Glutamatergic neuron (in vitro differentiated cells): ENCODE measurements at places on chromosomes 1 and 21.
A peak's percentile ranks its signal among the peaks of the same experiment; 100 is the strongest.

GRCh38 chr1:158675563-158676323 lies 10.8 kb downstream of the SPTA1 start:
- no peak for DNase-seq

DNA sequence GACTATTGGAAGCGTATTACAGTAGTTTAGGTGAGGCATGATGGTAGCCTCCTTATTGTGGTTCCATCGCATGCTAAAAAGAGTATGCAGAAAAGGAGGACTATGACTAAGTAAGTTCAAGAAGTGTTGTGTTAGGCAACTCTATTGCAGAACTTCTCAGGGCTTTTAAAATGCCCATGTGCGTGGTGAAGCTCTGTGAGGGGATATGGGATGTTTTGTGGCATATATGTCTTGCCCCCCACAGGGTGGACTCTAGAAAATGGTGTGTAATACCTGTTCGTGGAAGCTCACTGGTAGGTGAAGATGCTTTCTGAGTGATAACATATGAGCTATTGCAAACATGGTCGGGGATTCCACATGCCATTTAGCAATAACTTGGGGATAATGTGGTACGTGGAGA lies 31.7 kb downstream of the MAN1A2 start:
- DNase-seq = no peak

DNA sequence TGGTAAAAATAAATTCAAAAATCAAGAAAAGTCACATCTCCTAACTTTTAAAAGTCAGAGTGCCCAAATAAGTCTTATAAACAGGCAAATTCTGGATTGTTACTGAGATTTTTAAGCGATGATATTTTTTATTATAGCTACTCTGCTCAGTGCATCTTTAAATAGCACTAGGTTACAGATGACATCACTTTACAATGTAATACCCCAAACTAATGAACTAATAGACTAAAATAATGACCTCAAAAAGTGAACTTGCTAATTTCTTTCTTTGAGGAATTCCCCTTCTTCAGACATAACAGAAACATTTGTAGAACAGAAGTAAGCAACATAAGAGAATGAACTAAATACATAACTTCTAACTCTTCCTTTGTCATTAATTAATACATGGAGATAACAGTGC lies 33.0 kb upstream of the ACTA1 start:
- no peak for DNase-seq

DNA sequence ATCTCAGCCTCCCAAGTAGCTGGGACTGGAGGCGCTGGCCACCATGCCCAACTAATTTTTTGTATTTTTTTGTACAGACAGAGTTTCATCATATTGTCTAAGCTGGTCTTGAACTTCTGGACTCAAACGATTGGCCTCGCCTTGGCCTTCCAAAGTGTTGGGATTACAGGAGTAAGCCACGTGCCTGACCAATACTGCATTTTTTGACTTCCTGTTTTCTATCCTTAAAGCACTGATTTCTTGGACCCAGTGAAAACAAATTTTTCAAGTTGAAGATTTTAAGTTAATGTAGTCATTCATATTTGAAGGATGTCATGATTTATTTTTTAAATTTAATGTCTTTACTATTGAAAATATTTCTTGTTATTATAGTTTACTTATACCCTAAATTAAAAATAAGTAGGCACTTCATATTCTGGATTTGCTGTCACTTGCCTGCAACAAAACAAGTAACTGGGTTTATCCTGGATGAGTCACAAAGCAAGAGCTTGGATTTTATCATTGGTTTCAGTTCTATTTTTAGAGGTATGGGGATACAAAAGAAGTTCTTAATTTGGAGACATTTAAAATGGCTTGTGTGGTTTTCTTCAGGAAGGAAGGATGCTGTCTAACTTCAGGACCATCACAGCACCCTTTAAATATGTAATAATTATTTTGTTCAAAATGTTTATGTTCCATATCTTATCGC lies 2.2 kb upstream of the VPS45 start:
- DNase-seq = no peak

GRCh38 chr21:43611598-43612369 lies 47.5 kb downstream of the HSF2BP start:
- DNase-seq = peak; percentile 80

DNA sequence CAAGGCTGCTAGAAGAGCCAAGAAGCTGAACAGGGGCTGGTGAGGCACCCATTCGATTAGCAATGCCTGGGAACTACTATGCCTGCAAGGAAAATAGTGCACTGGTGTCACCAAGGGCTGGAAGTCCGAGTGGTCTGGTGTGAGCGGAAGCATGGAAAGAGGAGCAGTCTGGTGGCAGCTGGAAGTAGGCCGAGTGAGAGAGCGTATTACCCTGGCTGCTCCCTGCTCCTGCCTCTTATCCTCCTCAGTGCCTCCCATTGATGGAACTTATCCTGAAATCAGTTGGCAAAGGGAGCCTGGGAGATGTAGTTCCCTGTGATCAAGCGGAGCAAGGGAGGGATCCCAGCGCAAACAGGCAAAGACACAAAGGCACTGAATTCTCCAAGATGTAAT lies 9.6 kb downstream of the SMAP2 start:
- peak; percentile 22 for DNase-seq

DNA sequence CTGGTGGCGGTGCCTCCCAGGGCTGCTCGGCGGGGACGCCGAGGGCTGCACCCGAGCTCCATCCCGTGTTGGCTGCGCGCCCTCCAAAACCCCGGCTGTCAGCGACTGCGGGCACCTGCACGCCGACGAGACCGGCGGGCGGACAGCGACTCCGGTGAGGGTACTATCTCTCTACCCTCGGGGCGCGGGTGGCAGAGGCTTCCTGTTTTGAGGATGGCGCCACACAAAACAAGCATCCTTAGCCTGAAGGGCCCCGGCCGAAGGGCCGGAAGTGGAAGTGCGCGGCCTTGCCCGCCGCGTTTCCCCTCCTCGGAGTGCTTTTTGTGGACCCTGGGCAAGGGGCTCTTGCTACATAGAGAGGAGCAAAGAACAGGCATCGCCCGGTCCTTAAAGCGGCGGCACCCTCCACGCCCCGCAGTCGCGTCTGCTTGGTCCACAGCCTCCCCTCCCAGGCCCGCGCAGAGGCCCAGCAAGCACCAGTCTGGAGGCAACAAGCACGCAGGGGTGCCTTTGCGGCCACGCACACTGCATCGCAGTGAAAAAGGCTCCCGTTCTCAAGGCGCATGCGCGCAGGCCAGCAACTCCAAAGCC lies 561 bp upstream of the COQ8A start:
- DNase-seq = peak; percentile 69

- DNase-seq = no peak
Observed at GRCh38 chr1:237444120-237444790, 402.3 kb downstream of the RYR2 start.

DNA sequence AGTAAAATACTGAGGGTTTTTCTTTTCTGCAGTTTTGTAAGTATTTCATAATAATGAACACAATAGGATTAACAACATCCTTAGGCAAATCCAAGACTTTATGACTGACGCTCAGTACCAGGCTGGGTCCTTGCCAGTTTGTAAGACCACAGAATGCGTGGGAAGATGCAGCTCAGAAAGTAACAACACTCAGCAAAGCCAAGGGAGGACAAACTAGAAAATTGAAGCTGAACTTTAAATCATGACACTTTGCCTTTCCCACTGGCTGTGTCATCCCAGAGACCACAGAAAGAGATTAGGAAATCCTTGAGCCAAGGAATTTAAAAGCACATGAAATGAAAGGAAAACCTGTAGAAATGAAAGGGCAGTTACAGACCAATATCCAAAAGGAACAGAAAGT lies 426.3 kb upstream of the CHRM3 start:
- DNase-seq = no peak

- no peak for DNase-seq
Observed at GRCh38 chr21:20572582-20572981, 425.6 kb upstream of the NCAM2 start.

GRCh38 chr1:13807209-13807608 lies 107.2 kb downstream of the PRDM2 start:
- peak; percentile 73 for DNase-seq

- DNase-seq = no peak
Observed at GRCh38 chr1:113770031-113770430, 10.7 kb upstream of the PHTF1 start.

DNA sequence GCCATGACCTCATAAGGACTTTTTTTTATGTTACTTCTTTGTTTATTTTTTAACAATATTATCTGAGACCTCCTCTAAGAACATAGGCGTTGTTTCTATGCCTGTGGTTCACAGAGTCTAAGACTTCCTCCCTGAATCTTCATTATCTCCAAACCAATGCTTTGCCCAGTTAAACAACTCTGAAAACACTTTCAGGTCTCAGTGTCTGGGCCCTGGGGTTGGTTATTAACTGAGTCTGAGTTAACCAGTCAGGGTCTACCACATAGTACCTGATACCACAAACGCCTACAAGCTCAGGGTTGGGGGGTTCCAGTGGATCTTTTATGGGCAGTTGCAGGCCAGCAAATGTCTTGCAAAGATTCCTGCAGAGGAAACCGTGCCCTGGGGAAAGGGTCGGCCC lies 138.2 kb downstream of the AJAP1 start:
- DNase-seq = no peak

DNA sequence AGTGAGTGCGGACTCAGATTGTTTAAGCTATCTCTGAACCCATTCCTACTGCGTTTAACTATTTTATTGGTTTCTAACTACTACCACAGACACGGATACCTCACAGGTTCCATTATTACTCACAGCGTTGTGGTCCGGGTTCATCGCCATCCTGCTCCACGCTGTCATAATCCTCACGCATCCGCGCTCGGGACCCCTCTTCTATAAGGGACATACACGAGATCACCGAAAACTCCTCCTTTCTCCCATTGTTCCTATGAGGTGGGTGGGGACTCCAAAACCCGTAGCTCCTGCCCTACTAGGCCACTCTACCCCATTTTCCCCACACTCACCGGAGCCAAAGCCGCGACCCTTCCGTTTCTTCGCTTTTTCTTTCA lies 610 bp downstream of the RBM8A start:
- no peak for DNase-seq

GRCh38 chr1:147080671-147081394 lies 91.4 kb downstream of the PRKAB2 start:
- peak; percentile 56 for DNase-seq
